ENCODE measurements at places on chromosomes 4 and X. TPM values are rescaled to one million over a fixed set of nuclear protein-coding genes. Genes with fewer than 3 reads are reported as not detected.

ARHGEF6 gene
- total RNA-seq, result 39.8 TPM

NSUN7 gene
- total RNA-seq, result 0.23 TPM

LONRF3 gene
- total RNA-seq, result 0.71 TPM

IQCM gene
- total RNA-seq, result not detected

CACNA1F gene
- 0.05 TPM for total RNA-seq

CXorf51B gene
- not detected for total RNA-seq

ADH1B gene
- total RNA-seq, result not detected

- no peaks in the 10 kb centered on the region for H3K4me1 ChIP-seq
- peaks cover 23% of the 10 kb centered on the region for H3K27me3 ChIP-seq
- DNase-seq, result no peak
- no peak overlapping the region for H3K27ac ChIP-seq
- H3K4me3 ChIP-seq, result no peak overlapping the region
These were observed 8.6 kb upstream of the RAB28 start for GRCh38 chr4:13492747-13493146.

DNA sequence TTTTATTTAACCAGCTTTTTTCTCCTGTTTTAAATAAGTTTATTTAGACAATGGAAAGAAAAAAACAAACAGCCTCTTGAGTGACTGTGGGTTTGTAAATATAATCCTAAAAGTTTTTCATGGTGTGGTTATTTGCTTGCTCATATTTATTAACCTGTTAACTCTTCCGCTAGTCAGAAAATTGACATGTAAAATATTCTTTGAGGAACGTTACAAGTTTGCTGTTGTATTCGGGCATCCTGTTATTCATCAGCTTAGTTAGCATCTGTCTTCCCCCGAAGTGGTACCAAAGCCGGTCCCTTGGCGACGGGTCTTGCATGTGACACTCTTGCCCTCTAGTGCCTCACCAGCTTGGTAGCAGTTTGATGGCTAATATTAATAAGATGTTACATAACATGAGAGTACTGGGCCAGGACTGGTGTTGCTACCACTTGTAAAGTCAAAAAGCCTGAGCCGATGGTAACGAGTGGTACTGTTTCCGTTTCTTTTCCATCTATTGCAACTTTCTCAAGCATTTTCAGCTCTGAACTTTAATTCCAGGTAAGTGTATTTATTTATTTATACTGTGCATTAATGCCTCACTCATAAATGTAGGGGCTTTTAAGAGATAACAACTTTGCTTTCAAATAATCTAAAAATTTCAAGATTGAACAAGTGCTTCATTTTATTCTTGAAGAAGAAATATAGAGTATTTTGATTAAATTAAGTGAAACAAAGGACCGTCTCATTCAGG lies at the start of gene NDST3:
Gene NDST3, plus strand, starts transcription at position 434 of the 733 bp plus-strand sequence. CDS start 19,425 bp downstream, outside the sequence.
- no peak for DNase-seq
- peaks cover 3% of the 10 kb centered on the region for H3K36me3 ChIP-seq
- peaks cover 5% of the 10 kb centered on the region for H3K4me1 ChIP-seq
- peak within 1 kb of the TSS; percentile 41 for H3K4me3 ChIP-seq

- no peaks in the 10 kb centered on the region for H3K36me3 ChIP-seq
- no peaks in the 10 kb centered on the region for H3K4me1 ChIP-seq
- H3K27me3 ChIP-seq, result peaks cover 1% of the 10 kb centered on the region
- DNase-seq, result no peak
- H3K4me3 ChIP-seq, result no peak overlapping the region
These were observed 55.4 kb upstream of the AMOT start for GRCh38 chrX:112896051-112896450.

GRCh38 chr4:73258436-73258685 lies 237 bp downstream of the ANKRD17 start:
- peak overlapping the region; percentile 99 for H3K4me3 ChIP-seq
- peak overlapping the region; percentile 99 for H3K27ac ChIP-seq
- peaks cover 10% of the 10 kb centered on the region for H3K36me3 ChIP-seq
- peaks cover 52% of the 10 kb centered on the region for H3K4me1 ChIP-seq
- DNase-seq, result no peak

GRCh38 chrX:2490634-2491033 lies 10.1 kb downstream of the DHRSX start:
- H3K27me3 ChIP-seq, result no peaks in the 10 kb centered on the region
- H3K36me3 ChIP-seq, result peaks cover 14% of the 10 kb centered on the region
- H3K27ac ChIP-seq, result no peak overlapping the region
- H3K4me3 ChIP-seq, result no peak overlapping the region

GRCh38 chrX:72236841-72237240 lies 2.0 kb downstream of the ERCC6L start:
- H3K4me1 ChIP-seq, result peaks cover 4% of the 10 kb centered on the region
- peak overlapping the region; percentile 56 for H3K4me3 ChIP-seq
- H3K27ac ChIP-seq, result no peak overlapping the region
- peaks cover 3% of the 10 kb centered on the region for H3K36me3 ChIP-seq
- DNase-seq, result no peak

GRCh38 chrX:69506617-69507499 lies 2.7 kb downstream of the NALF2 start:
- no peaks in the 10 kb centered on the region for H3K4me1 ChIP-seq
- DNase-seq, result no peak
- H3K27me3 ChIP-seq, result peaks cover 13% of the 10 kb centered on the region
- H3K36me3 ChIP-seq, result no peaks in the 10 kb centered on the region

DNA sequence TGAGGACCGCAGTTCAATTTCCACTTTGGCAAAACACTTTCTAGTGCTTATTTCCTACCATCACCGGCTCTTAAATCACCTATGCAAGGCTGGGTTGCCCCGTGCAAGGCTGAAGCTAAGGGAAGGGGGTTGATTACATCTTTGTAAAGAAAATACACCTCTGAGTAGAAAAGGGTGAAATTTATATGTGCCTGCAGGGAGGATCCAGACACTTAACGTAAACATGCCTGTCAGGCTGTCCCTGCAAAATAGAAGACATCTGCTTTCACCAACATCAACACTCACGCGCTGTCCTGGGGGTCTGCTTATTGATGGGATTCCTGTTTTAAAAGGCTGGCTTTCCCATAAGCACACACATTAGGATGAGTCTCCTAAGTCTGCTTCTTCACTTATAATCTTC lies 92.0 kb downstream of the PRKX start:
- no peaks in the 10 kb centered on the region for H3K4me1 ChIP-seq
- DNase-seq, result no peak
- H3K36me3 ChIP-seq, result peaks cover 17% of the 10 kb centered on the region
- H3K27me3 ChIP-seq, result no peaks in the 10 kb centered on the region
- H3K27ac ChIP-seq, result no peak overlapping the region
- H3K4me3 ChIP-seq, result no peak overlapping the region

DNA sequence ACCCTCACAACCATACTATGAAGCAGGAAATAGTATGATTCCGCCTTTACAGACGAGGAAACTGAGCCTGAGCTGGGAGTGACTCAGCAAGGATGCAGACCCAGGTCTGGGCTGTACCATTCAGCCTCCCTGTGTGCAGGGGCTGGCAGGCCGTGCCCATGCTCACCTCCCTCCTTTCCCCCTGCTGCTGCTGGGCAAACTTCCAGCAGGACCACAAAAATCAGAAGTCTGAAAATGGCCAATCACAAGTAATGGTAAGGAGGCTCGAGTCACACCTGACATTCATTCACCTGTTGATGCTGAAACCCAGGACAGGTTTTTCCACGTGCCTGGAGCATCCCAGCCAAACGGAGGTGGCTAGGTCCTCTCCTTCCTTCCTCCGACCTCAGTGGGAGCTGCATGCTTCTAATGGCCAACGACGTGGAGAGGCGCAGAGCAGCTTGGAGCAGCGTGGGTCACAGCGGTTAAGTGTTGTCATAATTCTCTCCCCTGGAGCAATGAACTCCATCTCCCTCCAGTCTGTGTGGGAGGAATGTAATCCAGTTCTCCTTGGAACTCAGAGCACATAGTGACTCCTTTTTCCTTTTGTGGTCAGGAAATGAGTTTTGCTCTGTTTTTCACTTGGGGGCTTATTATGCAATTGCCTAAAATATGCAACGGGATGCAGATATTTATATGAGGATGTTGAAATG lies 371.7 kb downstream of the BCOR start:
- peaks cover 4% of the 10 kb centered on the region for H3K27me3 ChIP-seq
- no peak for DNase-seq
- H3K4me3 ChIP-seq, result no peak overlapping the region
- H3K4me1 ChIP-seq, result peaks cover 17% of the 10 kb centered on the region

DNA sequence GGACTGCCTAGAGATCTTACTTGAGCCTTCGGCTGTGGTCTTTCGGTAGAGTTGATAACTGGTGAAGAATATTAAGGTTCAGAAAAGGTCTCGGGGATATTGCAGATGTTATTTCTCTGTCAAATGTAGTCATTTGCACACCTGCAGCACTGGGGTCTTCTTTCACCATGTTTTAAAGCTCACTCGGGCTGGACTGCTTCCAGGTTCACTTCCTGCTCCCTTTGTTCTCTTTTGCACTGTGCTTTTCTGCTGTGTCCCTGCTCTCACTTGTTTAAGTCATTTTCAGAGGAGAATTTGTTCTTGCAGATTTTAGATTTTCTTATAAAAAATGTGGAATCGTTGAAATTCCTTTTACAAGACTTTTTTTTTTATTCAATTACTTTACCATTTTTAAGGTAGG lies 68.5 kb downstream of the BMPR1B start:
- no peak overlapping the region for H3K27ac ChIP-seq
- H3K27me3 ChIP-seq, result peaks cover 4% of the 10 kb centered on the region
- no peak overlapping the region for H3K4me3 ChIP-seq
- no peaks in the 10 kb centered on the region for H3K36me3 ChIP-seq

DNA sequence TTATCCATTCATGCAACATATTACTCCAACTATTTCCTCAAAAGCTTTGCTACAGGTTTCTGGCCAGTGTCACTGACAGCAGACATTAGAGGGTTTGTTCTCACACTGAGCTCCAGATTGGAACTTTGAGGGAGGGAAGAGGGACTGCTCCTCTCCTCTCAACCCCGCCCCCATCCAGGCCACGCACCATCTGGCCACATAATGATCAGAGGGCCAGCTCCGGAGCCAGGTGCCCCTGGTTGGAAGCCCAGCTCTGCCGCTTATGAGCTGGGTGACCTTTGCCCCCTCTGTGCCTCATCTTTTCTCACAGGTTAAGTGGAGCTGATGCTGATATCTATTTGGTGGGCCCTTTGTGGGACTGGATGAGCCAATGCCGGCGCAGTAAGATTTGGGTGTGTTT lies 55.8 kb downstream of the C4orf50 start:
- H3K27me3 ChIP-seq, result peaks cover 6% of the 10 kb centered on the region
- no peak overlapping the region for H3K4me3 ChIP-seq
- no peaks in the 10 kb centered on the region for H3K4me1 ChIP-seq
- no peaks in the 10 kb centered on the region for H3K36me3 ChIP-seq
- H3K27ac ChIP-seq, result no peak overlapping the region

- H3K36me3 ChIP-seq, result no peaks in the 10 kb centered on the region
- no peak for DNase-seq
- H3K4me3 ChIP-seq, result no peak overlapping the region
- H3K27me3 ChIP-seq, result peaks cover 19% of the 10 kb centered on the region
These were observed 5.7 kb downstream of the IL15 start for GRCh38 chr4:141642063-141642462.

GRCh38 chrX:115260330-115260729 lies 26.4 kb upstream of the LRCH2 start:
- H3K36me3 ChIP-seq, result no peaks in the 10 kb centered on the region
- no peak overlapping the region for H3K4me3 ChIP-seq
- H3K27me3 ChIP-seq, result peaks cover 2% of the 10 kb centered on the region
- no peak overlapping the region for H3K27ac ChIP-seq
- no peak for DNase-seq
- no peaks in the 10 kb centered on the region for H3K4me1 ChIP-seq

- H3K4me1 ChIP-seq, result no peaks in the 10 kb centered on the region
- H3K4me3 ChIP-seq, result no peak overlapping the region
- no peak for DNase-seq
- H3K36me3 ChIP-seq, result no peaks in the 10 kb centered on the region
- H3K27ac ChIP-seq, result no peak overlapping the region
- H3K27me3 ChIP-seq, result no peaks in the 10 kb centered on the region
These were observed 635.2 kb upstream of the FRG1 start for GRCh38 chr4:189305500-189305899.

DNA sequence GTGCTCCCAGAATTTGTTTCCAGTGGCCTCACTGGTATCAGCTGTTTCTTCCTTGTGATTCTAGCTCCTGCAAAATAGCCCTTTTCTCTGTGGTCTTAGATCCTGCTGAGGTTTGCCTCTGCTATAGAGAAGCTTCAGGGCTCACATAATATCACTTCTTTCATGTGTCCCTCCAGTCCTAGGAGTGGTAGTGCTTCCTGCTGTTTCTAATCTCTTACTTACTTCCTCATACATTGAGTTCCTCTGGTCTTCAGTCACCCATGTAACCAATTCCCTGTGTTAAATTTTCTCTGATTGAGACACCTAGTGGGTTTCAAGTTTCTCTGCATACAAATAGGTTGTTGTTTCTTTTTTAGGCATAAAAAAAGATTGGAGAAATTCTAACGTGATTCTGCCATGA lies 1567.9 kb downstream of the ARAP2 start:
- DNase-seq, result no peak
- no peaks in the 10 kb centered on the region for H3K4me1 ChIP-seq
- no peak overlapping the region for H3K27ac ChIP-seq
- no peaks in the 10 kb centered on the region for H3K36me3 ChIP-seq
- H3K4me3 ChIP-seq, result no peak overlapping the region

- H3K4me3 ChIP-seq, result no peak overlapping the region
- no peak for DNase-seq
- peaks cover 6% of the 10 kb centered on the region for H3K36me3 ChIP-seq
- peaks cover 11% of the 10 kb centered on the region for H3K4me1 ChIP-seq
These were observed 56.2 kb upstream of the S100G start for GRCh38 chrX:16593801-16594200.

DNA sequence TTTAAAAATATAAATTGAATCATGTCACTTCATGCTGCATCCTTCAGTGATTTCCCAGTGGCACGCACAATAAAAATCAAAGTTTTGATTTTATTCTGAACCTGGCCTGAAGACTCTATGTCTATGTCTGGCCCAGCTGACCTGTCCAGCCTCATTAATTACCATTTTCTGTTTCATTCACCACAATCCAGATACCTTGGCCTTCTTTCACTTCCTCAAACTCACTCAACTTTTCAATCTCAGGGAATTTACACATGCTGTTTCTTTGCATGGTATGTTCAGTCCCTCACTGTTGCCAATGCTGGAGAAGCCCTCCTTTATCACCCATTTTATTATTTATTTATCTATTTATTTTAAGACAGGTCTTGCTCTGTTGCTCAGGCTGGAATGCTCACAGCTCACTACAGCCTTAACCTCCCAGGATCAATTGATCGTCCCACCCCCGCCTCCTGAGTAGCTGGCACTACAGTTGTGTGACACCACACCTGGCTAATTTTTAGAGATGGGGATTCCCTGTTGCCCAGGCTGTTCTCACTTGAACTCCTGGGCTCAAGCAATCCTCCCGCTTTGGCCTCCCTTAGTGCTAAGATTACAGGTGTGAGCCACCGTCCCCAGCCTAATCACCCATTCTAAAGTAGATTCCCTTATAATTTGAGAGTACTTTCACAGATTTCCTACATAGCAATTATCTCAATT lies 43.1 kb downstream of the ZGRF1 start:
- H3K27me3 ChIP-seq, result peaks cover 1% of the 10 kb centered on the region
- H3K4me1 ChIP-seq, result no peaks in the 10 kb centered on the region
- no peak overlapping the region for H3K27ac ChIP-seq
- peaks cover 20% of the 10 kb centered on the region for H3K36me3 ChIP-seq
- H3K4me3 ChIP-seq, result no peak overlapping the region

DNA sequence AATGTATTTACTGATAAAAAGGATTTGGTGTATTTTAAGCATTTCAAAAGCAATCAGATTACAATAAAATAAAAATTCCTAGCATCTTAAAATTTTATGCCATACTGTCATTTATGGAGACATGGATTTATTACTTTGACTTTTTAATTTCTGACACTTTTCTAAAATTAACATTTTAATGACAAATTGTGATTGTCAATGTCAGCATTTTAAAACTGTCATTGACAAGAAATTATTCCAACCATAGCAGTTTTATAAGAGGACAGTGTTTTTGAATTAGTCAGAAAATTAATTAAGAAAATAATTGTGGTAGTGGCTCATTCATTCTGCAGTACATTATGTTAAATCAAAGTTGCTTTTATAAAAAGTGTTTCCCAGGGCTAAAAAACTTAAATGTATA lies 1954.4 kb downstream of the ARAP2 start:
- H3K4me1 ChIP-seq, result no peaks in the 10 kb centered on the region
- H3K27me3 ChIP-seq, result no peaks in the 10 kb centered on the region
- no peak overlapping the region for H3K4me3 ChIP-seq

Data from activated T-helper 1 cell treated with anti-CD3 and anti-CD28 coated beads, Interleukin-12 subunit alpha, Interleukin-12 subunit beta, Interleukin-2, Interleukin-4 antibody, amounts not matched to agents 30 ng/mL and 10 ng/mL and 1 ng/mL, durations not matched to agents 14 hours and 24 hours and 36 hours (primary cell).